Stimulated activated CD4-positive, alpha-beta T cell treated with anti-CD3 and anti-CD28 coated beads, Interleukin-12 subunit alpha, Interleukin-12 subunit beta, amount 100 ng/mL, for 4 hours (primary cell): ENCODE measurements at places on chromosomes 1 and 21.

DNA sequence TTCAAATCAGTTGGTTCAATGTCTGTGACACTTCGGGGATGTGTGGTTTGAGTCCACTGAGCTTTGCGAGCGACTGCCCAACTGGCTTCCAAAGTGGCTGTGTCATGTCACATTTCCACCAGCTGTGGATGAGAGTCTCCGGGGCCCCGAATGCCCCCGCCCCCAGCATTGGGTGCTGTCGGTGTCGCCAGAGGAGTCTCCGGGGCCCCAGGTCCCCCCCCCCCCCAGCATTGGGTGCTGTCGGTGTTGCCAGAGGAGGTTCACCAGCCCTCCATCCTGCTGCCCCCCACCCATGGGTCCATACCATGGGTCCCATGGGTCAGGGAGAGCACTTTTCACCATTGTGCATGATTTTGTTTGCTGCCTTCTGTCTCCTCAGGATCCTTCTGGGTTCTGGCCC lies 9.0 kb upstream of the SMYD3 start:
- no peak for DNase-seq

GRCh38 chr1:46552357-46553237 lies 1.1 kb upstream of the KNCN start:
- no peak for DNase-seq

DNA sequence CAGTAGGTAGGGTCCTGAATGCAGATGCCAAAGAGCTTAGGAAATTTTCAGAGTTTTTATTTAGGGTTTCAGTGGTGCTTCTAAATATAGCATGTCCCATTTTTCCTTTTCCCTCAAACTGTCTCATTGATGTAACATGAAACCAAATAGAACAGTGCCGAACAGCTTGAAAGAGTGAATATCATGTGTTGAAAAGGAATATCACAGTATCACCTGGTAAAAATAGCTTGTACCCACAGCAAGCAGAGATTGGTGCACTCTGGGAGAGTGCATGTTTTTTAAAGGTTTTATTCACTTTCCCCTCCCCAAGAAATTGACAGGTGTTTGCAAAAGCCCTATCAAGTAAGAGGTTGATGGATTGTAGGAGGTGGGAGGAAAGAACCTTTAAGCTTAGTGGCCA lies 41.9 kb upstream of the ELAVL4 start:
- DNase-seq: no peak

DNA sequence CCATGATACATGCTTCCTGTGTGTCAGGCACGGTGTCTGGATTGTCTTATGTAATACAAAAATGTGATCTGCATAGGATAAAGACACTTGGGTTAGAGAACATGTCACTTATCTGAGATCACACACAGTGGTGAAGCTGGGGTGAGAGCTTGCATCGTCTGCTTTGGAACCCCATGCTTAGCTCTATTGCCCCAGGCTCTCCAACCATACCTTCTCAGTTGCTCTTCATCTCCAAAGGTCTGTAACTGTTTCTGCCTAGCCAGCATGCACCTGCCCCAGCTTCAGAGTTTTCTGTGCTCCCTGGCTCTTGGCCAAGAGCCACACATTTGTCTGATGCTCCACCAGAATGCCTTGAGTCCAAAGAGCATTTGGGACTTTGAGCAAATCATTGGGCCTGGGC lies 93.9 kb upstream of the COG2 start:
- no peak for DNase-seq

DNA sequence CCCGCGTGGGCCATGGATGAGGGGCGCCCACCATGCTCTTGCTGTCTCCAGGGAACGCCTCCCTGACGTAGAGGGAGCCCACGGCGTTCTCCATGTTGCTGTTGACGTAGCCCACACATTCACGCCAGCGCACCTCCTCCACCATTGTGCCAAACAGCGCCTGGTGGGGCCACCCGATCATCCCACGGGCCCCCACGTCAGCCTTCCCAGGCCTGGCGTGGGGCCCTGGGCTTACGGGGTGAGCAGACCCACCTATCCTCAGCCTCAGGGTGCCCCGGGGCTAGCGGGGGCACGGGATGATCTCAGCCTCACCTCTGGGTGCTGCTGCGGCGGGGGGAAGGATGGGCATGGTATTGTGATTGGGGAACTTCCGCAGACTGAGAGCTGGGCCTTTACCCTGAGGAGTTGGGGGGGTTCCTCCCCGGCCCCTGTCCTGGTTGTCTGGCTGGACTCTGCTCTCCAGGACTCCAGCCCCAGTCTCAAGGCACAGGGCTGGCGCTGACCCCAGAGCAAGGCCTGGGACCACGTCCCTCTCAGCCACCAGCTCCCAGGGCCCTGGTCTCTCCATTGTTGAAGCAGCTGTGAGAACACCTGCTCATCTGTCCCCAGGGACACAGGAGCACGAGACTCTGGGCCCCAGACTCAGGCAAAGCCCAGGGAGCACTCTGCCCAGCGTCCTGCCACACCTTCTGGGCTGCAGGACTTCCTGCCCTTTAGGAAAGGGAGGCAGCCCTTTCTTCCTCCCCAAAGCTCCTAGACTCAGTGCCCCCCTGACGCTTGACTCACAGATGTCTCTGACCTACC lies 10.2 kb downstream of the PRXL2B start:
- DNase-seq: no peak

DNA sequence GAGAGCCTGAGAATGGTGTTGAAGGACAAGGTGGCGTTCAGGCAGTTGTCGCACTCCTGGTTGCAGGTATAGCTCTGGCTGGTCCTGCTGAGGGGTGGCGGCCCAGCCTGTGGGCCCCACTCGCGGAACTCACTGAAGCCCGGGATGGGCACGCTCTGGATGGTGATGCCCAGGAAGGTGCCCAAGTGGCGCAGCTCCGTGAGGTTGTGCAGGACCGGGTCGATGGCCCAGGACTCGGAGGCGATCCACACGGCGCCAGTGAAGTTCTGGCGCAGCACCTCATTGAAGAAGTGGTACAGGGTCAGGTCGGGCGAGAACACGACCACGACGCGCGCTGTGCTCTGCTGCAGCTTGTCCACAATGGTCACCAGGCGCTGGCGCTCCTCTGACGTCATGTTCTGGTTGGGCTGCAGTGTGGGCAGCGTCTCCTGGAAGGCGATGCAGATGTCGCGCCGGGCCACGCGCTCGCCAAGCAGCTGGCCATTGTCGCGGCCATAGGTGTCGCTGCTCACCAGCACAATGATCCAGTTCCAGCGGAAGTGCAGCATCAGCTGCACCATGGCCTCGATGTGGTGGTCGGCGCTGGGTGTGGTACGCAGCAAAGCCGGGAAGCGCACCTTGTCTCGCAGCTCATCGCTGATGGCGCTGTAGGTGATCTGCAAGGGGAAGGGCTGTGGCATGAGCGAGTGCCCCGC lies 5.0 kb downstream of the TAS1R2 start:
- no peak for DNase-seq

DNA sequence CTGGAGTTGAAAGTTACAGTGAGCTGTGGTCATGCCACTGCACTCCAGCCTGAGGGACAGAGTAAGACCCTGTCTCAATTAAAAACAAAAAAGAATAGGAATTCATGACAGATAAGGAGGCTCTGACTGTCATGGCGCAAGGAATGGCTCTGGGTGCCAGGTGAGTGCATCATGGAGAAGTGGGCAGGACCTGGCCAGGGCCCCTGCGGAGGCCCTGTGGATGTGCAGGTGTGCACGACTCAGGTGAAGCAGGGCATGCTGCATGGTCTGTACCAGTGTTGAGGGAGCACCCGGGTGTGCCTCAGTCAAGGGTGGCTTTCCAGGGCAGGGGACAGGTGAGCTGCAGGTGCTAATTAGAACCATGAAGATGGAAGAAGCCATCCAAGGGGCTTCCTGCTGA lies 14.0 kb downstream of the SLC1A7 start:
- DNase-seq: no peak

DNA sequence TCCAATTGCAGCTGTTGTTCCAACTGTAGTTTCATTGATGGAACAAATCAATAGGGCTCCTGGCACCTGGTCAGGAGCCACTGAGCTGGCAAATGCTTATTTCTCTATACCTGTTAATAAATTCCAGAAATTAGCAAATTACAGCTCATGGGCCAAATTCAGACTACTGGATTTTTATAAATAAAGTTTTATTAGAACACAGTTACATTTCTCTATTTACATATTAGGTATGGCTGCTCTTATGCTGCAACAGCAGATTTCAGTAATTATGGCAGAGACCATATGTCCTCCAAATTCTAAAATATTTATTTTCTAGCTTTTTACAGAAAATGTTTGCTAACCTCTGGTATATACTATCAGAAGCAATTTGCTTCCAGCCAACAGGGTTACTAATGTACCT lies 47.8 kb downstream of the DUSP10 start:
- DNase-seq: no peak

DNA sequence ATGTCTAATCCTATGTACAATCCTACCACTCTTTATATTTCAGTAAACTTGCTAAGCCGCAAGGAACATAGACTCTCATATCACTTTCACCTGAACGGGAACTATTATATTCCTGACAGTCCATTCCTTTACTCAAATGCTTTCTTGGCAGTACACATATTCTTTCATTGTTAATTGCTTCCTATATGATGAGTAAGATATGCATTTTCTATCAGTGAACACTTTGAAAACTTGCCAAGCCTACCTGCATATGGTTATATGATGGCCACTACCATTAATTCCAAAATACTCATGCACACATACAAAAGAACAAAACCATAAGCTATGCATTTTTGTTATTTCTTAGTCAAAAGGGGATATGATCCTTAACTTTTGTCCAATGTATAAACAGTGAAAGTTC lies 341.5 kb downstream of the VAV3 start:
- DNase-seq: no peak

DNA sequence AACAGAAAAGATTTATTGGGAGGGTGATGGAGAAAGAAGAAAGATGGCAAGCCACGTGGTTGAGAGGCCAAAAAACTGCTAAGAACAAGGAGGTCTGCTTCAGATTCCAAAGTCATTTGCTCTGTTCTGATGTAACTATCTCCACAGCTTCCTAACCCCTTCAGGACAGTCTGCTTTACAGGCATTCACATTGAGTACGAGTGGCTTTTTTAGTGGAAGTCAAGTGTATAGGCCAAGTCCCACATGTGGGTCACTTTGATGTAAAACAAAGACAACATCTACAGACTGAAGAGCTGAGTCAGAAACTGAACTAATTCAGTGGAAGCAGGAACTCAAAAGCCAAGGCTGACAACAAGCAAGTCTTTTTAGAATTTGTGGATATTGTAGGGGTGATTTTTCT lies 128.7 kb upstream of the F3 start:
- no peak for DNase-seq

DNA sequence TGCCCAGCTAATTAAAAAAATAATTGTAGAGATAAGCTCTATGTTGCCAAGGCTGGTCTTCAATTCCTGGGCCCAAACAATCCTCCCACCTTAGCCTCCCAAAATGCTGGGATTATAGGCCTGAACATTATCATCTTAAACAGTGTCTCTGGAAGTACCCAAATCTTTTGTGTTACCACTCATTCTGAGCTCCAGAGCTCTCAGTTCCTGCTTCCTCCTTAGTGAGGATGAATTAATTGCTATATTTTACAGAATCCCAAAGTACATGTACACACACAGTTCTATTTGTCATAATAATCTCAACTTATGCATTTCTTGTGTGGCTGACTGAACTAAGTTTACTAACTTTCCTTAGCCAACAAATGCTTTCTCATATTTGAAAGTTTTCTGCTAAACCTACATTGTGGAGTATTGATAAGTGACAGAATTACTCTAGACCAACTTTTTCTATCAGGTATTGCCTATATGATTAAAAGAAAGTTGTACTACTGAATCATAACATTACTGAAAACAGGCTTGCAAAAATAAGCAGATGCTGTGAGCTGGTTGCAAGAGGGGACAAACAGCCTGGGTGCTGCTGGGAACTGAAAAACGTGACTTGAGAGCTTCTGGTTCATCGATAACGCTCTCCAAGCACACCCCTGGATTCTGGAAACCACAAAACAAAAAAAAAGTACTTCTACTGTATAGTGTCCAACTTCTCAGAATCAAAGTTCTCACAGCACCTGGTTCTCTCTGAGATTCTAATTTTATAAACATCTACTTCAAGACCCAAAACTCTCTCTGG lies 15.3 kb downstream of the VAV3 start:
- no peak for DNase-seq

DNA sequence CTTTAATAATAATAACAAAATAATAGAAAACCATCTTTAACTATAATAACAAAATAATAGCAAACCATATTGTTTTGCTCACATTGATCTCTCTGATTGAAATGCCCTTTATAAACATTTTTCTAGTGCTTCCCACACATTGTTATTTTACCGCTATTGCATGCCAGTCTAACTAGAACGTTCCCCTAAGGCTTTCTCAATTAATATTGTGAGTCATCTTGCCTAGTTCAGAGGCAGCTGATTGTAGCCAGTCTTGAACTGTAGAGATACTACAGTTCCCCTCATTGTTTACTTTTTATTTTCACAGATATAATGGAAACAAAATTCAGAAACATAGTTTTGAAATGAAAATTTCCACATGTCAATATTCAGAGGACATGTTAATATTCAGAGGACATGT lies 192.3 kb upstream of the ADGRL4 start:
- no peak for DNase-seq

GRCh38 chr1:9202240-9202870 lies 32.2 kb upstream of the H6PD start:
- no peak for DNase-seq

GRCh38 chr1:200971955-200972711 lies 51.4 kb downstream of the KIF21B start:
- peak; percentile 58 for DNase-seq

DNA sequence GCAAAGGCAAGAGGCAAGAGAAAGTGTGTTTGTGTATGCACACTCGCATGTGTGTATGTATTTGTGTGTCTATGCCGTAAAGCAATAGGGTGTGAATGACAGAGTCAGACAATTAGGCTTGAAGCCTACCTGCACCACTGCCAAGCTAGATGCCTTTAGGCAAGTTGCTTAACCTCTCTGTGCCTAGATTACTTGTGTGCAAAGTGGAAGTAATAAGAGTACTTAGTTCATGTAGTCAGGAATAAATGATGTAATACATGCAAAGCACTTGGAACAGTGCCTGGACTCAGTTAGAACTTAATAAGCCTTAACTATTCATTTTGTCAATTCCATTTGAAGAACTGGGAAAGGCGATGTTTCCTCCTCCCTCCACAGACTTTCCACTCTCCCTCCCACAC lies 31.7 kb downstream of the LAMB3 start:
- no peak for DNase-seq

DNA sequence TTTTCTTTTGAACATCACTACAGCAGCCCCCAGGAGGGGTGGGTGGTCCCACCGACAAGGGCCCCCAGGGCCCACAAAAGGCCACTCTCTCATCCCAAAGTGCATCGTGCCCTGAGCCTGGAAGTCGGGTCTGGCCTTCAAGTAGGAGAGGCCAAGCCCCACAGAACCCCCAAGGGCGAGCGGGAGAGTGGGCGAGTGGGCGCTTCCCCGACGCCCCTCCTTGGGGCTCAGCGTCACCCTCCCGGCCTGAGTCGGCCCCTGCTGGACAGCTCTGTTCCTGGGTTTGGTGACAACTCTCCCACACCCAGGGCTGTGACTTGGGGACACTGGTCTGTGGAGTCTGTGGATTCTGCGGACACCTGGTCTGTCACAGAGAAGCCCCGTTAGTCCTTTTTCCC lies 42.2 kb upstream of the COL18A1 start:
- no peak for DNase-seq

GRCh38 chr1:21325731-21326387 lies 35.6 kb upstream of the ECE1 start:
- DNase-seq: no peak

- DNase-seq: no peak
Measured at GRCh38 chr1:12636098-12636950, 7.6 kb upstream of the AADACL4 start.
